NCI-H187 treated with DMSO at 0.1 percent for 48 hours (cell line): ENCODE measurements at places on chromosomes 7 and 10.

DNA sequence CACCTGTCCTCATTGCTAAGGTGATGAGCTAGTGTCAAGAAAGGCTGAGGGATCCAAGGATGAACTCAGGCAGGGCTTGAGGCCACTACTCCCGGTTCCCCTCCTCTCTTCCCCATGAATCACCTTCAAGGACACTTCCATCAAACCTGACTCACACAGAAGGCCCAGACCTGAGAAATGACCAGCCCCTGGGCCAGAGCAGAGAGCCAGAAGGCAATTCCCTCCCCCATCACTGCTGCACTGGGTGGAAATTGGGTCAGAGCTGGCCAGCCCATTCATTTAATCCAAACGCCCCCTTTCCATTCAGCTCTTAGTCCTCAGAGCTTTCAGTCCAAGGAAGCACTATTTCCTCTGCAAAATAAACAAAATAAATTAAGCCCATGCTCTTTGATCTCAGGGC is 182.0 kb downstream of the KCNMA1 start:
- no peak for DNase-seq

DNA sequence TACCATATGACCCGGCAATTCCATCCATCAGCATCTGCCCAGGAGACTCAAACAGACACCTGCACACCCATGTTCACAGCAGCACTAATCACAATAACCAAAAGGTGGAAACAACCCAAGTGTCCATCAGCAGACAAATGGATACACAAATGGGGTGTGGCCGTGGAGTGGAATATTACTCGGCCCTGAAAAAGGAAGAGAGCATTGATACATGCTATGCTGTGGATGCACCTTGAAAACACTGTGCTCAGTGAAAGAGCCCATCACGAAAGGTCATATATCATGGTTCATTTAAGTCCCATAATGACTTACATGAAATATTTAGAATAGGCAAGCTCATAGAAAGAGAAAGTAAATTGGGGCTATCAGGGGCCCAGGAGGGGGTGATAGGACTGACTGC is 57.5 kb upstream of the DNAAF5 start:
- DNase-seq: no peak

- DNase-seq: no peak
Observed at GRCh38 chr10:45371560-45371959, 2.5 kb upstream of the ALOX5 start.

GRCh38 chr7:129919492-129919891 is 33.3 kb downstream of the UBE2H start:
- DNase-seq: no peak

GRCh38 chr7:143145-143751 is 49.1 kb upstream of the FAM20C start:
- no peak for DNase-seq

GRCh38 chr7:74066626-74067025 is 17.0 kb upstream of the LIMK1 start:
- no peak for DNase-seq

- DNase-seq: no peak
Observed at GRCh38 chr7:28069807-28070206, 110.8 kb downstream of the JAZF1 start.

DNA sequence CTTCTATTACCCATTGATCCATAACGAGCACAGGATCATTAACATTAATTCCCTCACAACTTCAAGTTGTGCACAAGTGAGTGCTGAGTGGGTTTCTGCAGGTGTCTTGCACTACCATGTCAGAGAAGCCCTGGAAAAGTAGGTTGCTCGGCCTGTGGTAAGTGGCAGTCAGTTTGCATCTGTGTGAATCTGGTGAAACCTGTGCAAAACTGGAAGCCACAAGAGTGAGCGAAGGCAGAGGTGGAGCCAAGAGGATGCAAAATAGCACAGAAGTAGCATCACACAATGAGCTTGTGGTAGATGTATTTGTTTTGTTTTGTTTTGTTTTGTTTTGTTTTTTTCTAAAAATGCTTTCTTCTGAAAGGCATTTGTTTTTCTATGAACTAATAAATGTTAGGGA is 181.5 kb downstream of the THSD7A start:
- no peak for DNase-seq

GRCh38 chr7:132347858-132348257 is 228.4 kb downstream of the PLXNA4 start:
- DNase-seq: no peak

DNA sequence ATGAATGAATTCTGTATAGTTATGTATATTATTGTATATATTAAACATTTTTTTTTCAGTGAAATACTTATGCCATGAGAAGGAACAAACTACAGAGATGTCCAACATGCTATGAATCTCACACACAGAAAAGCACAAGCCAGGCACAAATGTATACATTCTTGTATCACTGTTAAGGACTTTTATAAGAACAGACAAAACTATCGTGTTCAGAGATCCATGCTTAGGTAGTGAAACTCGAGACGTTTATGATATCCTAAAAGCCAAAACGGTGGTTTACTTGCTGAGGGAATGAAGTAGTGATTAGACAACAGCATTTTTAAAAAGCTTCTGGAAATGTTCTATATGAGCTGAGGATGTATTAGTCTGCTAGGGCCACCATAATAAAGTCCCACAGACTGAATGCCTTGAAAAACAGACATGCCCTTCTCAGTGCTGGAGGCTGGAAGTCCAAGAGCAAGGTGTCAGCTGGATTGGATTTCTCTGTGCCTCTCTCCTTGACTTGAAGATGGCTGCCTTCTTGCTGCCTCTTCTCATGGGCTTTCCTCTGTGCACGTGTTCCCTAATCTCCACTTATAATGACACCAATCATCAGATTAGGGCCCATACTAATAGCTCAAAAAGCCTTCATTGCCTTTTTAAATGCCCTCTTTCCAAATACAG is 4.3 kb downstream of the MKI67 start:
- DNase-seq: no peak

- no peak for DNase-seq
Observed at GRCh38 chr10:45144326-45145070, 143.8 kb downstream of the ZNF22 start.

DNA sequence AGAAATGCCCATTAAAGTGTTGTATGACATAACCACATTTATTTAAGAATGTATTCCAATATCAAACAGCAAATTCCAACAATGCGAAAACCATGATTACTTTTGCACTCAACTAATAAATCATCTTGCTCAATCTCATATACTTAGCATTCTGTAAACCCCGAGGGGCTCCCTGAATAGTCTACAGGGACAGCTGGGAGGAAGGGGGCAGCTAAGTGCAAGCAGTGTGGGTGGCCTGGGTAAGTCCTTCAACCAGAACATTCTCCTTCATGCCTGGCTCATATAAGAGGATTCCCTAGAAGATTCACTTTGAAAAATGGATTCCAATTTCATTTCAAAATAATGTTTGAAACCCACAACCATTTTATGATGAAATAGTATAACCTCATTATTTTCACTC is 355.5 kb downstream of the CDC14C start:
- DNase-seq: no peak

GRCh38 chr10:122749886-122750285 is 50.2 kb upstream of the C10orf120 start:
- no peak for DNase-seq

- no peak for DNase-seq
Observed at GRCh38 chr10:129101232-129101980, 365.6 kb upstream of the MGMT start.

DNA sequence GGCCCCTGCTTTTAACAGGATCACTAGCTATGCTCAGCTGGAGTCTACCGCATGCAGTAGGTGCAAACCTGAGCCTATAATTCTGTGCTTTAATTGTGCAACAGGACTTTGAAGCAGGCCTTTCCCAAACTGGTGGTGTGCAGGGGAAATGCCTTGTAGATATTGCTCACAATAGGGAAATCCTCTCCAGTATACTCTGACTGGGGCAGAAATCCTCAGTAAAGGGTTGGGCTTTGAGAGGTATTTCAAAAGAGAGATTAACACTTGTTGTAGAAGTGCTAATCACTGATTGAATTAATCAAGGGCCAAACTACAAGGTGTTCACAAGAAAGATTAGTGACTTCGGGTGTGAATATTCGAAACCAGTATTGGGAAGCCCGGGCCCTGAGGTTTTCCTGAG is 58.5 kb upstream of the EXOC6 start:
- DNase-seq: no peak

- DNase-seq: no peak
Observed at GRCh38 chr7:44306606-44307005, 18.8 kb downstream of the CAMK2B start.

DNA sequence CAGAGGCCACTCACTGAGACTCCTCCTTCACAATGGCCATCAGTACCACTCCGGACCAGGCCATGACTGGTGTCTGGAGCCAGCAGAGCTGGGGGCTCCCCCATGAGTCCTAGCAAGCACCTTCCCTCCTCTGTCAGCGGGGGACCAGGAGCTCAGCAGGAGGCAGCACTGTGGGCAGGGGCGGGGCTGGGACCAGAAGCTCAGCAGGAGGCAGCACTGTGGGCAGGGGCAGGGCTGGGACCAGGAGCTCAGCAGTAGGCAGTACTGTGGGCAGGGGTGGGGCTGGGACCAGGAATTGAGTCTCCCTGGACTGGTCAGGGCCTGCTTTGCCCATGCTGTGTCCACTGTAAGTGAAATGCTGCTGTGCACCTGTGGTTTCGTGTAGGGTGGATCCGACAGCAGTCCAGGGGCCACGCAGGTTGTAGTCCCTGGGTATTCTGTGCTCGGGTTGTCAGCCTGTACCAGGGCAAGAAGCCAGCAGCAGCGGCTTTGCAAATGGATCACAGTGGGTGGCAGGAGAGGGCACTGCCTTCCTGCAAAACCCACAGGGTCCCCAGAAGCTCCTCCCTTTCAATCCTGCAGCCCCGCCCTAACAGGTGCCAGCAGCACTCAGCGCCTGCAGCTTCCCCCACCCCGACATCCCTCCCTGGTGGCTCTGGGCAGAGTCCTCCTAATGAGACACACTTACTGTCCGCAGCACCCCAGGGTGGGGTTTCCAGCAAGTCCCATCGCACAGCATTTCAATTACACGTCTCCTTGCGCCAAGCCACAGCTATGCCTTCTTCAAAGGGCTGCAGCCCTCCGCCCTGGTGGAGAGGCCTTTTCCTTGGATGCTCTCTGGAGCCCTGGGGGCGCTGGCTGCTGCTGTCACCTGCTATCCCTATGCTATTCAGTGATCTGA is 220.5 kb downstream of the TCERG1L start:
- peak; percentile 1 for DNase-seq

- no peak for DNase-seq
Observed at GRCh38 chr7:138257459-138258196, 181.4 kb downstream of the AKR1D1 start.

DNA sequence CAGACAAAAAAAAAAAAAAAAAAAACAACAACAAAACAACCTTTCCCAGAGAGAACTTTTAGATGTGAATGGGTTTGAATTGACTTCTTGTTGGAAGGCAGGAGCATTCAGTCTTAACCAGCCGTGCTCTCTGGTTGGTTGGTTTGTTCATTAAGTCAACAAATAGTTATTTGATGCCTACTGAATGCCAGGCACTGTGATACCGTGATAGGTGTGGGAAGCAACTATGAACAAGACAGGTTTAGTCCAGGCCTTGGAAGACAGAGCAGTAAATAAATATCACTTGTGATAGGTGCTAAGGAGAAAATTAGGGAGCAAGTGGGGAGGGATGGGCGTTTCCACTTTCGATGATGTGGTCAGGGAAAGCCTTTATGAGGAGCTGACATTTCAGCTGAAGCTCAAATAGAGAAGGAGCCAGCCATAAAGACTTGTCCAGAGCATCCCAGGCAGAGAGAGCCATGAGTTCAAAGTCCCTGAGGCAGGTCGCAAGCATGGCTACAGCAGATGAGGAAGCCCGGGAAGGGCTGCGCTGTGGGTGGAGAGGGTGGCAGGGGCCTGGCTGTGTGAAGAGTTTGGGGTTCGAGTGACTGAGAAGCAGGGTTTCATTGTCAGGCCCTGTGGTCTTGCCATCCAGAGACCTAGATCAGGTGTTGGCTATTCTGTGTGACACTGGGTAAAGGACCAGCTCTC is 8.0 kb downstream of the TSPAN15 start:
- DNase-seq: no peak

DNA sequence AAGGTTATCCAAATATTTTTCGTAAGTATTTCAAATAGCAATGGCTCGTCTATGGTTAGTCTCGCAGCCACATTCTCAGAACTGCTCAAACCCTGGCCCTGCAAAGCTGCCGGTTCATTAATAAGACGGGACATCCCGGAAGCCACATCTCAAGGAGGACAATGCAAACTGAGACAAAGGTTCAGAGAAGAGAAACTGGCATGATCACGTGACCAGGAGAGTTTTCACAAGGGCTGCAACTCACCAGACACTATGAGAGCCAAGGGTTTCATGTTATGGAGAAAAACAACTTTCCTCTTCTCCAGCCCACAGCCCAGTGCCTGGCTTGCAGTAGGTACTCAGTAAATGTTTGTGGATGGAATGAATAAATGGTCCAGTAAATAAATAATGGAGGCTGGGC is 5.0 kb upstream of the HSPA12A start:
- DNase-seq: no peak

DNA sequence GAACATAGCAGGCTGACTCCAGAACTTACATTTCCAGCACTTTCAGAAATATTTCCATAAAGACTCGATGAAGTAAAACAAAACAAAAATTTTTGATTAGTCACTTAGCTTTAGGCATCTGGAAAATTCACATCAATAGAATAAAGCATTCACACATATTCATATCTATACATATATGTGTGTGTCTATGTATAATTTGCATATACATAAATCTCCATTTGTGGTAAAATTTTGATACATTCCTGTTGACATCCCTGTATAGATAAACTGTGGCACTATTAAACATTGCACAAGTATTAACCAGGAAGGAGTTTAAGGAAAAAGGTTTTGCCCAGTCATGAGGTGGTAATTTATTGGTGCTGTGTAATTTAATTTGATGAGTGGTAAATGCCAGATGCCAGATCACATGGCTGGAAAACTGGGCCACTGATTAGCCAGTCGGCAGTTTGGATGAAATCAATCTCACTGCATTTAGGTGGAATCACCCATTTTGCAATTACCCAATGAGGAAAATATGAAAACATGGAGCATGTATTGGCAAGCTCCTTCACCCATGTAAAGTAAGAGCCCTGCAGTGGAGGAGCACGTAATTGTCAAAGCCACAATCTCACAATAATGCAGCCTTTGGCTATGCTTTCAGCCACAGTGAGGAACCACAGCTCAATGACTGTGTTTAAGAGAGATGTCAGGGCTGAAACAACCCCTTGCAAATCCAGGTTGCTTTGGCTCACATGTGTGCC is 294.6 kb downstream of the RNLS start:
- no peak for DNase-seq
